ENCODE measurements at places on chromosomes 3 and 15.
A peak's percentile ranks its signal among the peaks of the same experiment; 100 is the strongest.

- DNase-seq = no peak
Measured at GRCh38 chr15:39094116-39094515, 486.8 kb upstream of the THBS1 start.

DNA sequence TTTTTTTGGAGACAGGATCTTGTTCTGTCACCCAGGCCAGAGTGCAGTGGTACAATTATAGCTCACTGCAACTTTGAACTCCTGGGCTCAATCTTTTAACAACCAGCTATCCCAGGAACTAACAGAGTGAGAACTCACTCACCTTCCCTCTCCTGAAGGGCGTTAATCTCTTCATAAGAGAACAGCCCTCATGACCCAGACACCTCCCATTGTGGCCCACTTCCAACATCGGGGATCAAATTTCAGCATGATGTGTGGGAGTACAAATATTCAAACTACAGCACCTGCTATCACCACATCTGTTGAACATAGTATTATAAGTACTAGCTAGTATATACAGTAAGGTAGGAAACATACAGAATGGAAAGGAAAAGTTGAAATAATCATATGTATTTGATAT lies 132.5 kb downstream of the DOCK3 start:
- DNase-seq = no peak

GRCh38 chr15:50304836-50305235 lies 39.3 kb upstream of the HDC start:
- no peak for DNase-seq

DNA sequence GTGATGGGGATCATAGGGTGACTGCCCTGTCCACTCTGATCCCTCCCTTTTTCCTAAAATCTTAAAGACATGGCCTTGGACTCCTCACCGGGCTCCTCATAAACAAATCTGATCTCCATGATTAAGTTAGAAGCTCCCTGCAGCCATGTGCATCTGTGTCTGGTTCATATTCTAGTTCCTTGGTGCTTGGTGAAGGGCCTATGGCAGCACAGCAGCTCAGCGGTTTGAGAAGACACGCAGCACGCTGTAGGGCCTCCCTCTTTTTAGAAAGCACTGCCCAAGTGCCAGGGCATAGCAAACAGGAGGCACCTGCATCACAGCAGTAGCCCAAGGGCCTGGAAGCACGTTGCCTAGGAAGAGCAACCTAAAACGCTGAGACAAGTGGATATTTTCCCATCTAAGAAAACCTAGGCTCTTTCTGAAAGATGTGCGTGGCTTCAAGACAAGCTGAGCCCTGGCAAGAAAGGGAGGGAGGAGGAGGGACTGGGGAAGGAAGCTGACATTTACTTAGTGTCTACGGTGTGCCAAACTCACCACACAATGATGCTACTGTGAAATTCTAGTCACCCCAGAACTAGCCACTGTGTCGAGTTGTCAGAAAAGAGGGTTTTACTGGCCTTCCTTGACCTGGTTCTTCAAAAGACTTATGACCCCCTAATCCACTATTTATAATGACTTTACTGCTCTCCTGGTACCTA lies 14.9 kb upstream of the ULK3 start:
- DNase-seq = no peak

- no peak for DNase-seq
Measured at GRCh38 chr15:70252056-70252950, 154.6 kb upstream of the TLE3 start.

DNA sequence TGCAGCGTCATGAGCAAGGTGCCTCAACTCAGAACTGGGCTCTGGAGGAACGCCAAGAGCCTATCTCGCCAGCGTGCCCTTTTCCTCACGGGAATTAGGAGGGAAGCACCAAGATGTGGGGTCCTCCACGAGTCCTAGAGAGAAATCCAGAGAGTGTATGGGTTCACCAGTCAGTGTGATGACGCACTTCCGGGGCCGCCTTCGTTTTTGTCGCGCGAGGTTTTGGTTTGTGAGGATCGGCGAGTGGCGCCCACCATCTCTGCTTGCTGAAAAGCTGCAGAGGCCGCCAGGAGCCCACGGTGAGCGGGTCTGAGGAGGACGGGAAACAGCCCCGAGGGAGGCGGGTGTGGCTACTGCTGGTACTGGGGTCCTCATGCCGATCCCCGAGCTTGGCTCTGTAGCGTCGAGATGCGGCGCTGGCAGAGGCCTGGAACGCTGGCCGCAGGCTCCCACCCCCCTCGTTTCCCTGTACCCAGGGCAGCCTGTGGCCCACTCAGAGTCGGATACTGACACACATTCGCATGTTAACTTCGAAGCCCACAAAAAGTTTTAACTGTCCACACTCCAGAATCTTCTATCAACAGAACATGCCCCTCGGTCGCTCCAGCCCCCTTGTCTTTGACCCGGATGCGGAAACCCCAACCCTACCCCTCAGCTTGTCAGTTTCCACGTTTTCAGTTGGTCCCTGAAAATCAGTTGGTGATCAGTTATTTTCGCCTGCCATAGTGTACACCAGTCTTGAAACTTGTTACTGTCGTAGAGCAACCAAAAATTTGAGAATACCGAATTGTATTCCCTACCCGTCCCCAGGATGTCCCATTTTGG lies 30.4 kb downstream of the ZNF662 start:
- no peak for DNase-seq

DNA sequence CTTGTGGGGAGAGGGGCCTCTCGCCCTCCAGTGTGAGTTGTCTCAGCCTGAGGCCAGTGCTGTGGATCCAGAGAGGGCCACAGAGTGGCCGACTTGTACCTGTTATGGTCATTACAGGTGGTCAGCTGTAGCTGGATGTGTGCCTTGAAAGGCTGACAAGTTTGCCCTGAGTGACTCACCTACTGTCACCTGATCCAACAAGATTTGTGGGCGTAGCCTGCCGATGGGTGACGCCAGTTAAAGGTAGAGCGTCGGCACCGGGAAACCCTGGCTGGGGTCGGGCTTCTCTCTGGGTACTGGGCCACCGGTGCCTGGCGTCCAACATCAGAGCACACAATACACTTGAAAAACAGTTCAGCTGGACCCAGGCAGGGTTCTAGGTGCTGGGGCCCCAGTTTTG lies 2.8 kb upstream of the ISG20 start:
- DNase-seq = peak; percentile 79

DNA sequence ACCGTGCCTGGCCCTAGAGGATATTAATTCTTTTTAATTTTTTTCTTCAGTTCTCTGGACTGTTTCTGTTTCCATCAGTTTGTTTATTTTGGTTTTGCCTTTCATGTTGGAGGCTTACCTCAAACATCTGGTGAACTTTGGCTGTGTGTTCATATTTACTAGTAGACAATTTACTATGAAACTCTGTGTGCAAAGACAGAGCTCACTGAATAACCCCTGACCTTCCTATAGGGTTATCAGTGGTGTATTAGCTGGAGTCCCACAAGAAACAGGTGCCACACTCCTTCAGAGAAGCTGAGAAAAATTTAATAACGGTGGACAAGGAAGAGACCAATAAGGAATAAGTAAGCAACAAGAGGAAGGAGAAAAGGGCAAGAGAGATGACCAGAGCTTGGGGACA lies 28.8 kb upstream of the TRA2B start:
- DNase-seq = no peak

- DNase-seq = no peak
Measured at GRCh38 chr3:146468234-146468633, 1.1 kb downstream of the PLSCR2 start.

DNA sequence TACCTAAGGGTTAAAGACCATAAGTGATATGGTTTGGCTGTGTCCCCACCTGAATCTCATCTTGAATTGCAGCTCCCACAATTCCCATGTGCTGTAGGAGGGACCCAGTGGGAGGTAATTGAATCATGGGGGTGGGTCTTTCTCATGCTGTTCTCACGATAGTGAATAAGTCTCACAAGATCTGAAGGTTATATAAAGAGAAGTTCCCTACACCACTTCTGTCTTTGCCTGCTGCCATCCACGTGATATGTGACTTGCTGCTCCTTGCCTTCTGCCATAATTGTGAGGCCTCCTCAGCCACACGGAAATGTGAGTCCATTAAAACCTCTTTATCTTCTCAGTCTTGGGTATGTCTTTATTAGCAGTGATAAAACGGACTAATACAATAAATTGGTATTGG lies 75.0 kb upstream of the CADPS start:
- no peak for DNase-seq

GRCh38 chr15:60740787-60741354 lies 261.9 kb upstream of the ICE2 start:
- peak; percentile 13 for DNase-seq

GRCh38 chr15:29636921-29637320 lies 185.3 kb downstream of the TJP1 start:
- DNase-seq = no peak

- DNase-seq = peak; percentile 70
Measured at GRCh38 chr3:196639483-196640296, at the start of gene NRROS. TSS of gene NRROS (plus strand) at chr3:196639694. CDS start at chr3:196654540, 14,846 bp downstream.

GRCh38 chr3:108415661-108416060 lies 94.7 kb downstream of the MYH15 start:
- no peak for DNase-seq

- peak; percentile 56 for DNase-seq
Measured at GRCh38 chr15:85618956-85619491, 175.7 kb downstream of the KLHL25 start.

GRCh38 chr3:65963787-65964677 lies 74.7 kb downstream of the MAGI1 start:
- no peak for DNase-seq
